ENCODE measurements at places on chromosomes 3 and 15. TPM values are rescaled to one million over a fixed set of nuclear protein-coding genes. Genes with fewer than 3 reads are reported as not detected.

The KBTBD13 gene
- polyA plus RNA-seq, result 1.2 TPM

The GP9 gene
- polyA plus RNA-seq, result 2.1 TPM

The ZNF660 gene
- polyA plus RNA-seq, result 4.1 TPM

The RASGRF1 gene
- polyA plus RNA-seq, result 3.3 TPM

The HCN4 gene
- 9.1 TPM for polyA plus RNA-seq

The ZNF774 gene
- 5.6 TPM for polyA plus RNA-seq

The PLAAT1 gene
- 119 TPM for polyA plus RNA-seq

- H3K27ac ChIP-seq, result no peak overlapping the region
- H3K36me3 ChIP-seq, result no peaks in the 10 kb centered on the region
- DNase-seq, result no peak
- peaks cover 7% of the 10 kb centered on the region for H3K4me1 ChIP-seq
- peak overlapping the region; percentile 85 for H3K4me3 ChIP-seq
Measured at GRCh38 chr3:25781758-25782594, 1.3 kb downstream of the NGLY1 start.

DNA sequence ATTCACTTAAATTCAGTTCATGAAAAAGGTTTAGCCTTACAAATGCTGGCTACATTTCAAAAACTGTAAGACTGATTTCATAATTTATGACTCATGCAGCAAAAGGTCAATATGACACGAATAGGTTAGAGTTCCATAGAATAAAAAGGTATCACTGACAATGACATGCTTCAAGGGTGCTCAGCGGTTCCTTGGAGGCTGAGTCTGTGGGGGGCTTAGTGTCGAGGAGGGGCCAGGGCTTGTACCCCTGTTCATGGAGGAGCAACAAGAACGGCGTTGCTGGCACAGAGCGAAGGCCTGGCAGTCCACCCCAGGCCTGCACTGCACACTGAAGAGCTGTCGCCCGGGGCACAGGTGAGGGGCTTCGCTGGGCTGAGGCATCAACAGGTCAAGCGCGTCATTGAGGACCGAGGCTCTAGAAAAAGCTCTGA lies 174.2 kb downstream of the NR1D2 start:
- no peaks in the 10 kb centered on the region for H3K36me3 ChIP-seq
- no peaks in the 10 kb centered on the region for H3K4me1 ChIP-seq
- no peaks in the 10 kb centered on the region for H3K27me3 ChIP-seq
- no peak for DNase-seq
- no peak overlapping the region for H3K4me3 ChIP-seq
- H3K27ac ChIP-seq, result no peak overlapping the region

DNA sequence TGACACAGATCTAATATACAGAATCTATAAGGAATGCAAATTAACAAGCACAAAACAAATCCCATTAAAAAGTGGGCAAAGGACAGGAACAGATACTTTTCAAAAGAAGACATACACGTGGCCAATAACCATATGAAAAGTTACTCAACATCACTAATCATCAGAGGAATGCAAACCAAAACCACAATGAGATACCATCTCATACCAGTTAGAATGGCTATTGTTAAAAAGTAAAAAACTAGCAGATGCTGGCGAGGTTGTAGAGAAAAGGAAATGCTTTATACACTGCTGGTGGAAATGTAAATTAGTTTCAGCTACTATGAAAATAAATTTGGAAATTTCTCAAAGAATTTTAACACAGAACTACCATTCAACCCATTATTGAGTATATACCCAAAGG lies 50.7 kb downstream of the ADAMTS17 start:
- H3K27me3 ChIP-seq, result no peaks in the 10 kb centered on the region
- DNase-seq, result no peak
- H3K4me3 ChIP-seq, result no peak overlapping the region
- H3K27ac ChIP-seq, result no peak overlapping the region

DNA sequence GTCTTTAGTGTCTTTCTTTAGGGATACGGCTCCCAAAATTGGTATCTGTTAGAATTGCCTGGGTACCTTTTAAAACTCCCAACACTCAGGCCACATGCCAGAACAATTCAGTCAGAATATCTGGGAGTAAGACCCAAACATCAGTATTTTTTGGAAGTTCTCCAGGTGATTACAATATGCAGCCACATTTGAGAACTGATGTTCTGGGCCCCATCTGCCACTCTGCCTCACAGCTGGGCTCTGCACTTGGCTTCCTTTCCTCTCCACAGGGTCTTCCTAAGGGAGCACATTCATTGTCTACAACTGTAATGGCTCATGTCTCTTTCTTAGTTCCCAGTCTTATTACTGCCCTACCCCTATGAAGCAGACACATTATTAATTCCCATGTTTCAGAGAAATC lies 394.5 kb downstream of the MFSD1 start:
- no peak overlapping the region for H3K27ac ChIP-seq
- no peak overlapping the region for H3K4me3 ChIP-seq
- DNase-seq, result no peak

- no peak overlapping the region for H3K4me3 ChIP-seq
- H3K27me3 ChIP-seq, result no peaks in the 10 kb centered on the region
- no peaks in the 10 kb centered on the region for H3K36me3 ChIP-seq
- no peaks in the 10 kb centered on the region for H3K4me1 ChIP-seq
- H3K27ac ChIP-seq, result no peak overlapping the region
- no peak for DNase-seq
Measured at GRCh38 chr3:42593635-42594034, 3.0 kb downstream of the SS18L2 start.

GRCh38 chr3:63450634-63451363 lies 172.7 kb downstream of the SYNPR start:
- no peaks in the 10 kb centered on the region for H3K36me3 ChIP-seq
- no peak overlapping the region for H3K4me3 ChIP-seq
- H3K27me3 ChIP-seq, result no peaks in the 10 kb centered on the region
- H3K4me1 ChIP-seq, result no peaks in the 10 kb centered on the region
- DNase-seq, result no peak
- no peak overlapping the region for H3K27ac ChIP-seq

GRCh38 chr3:64238971-64239667 lies 13.9 kb upstream of the PRICKLE2 start:
- no peaks in the 10 kb centered on the region for H3K36me3 ChIP-seq
- no peak overlapping the region for H3K4me3 ChIP-seq
- peak; percentile 79 for DNase-seq
- H3K27ac ChIP-seq, result peak overlapping the region; percentile 59
- no peaks in the 10 kb centered on the region for H3K27me3 ChIP-seq
- peaks cover 13% of the 10 kb centered on the region for H3K4me1 ChIP-seq

DNA sequence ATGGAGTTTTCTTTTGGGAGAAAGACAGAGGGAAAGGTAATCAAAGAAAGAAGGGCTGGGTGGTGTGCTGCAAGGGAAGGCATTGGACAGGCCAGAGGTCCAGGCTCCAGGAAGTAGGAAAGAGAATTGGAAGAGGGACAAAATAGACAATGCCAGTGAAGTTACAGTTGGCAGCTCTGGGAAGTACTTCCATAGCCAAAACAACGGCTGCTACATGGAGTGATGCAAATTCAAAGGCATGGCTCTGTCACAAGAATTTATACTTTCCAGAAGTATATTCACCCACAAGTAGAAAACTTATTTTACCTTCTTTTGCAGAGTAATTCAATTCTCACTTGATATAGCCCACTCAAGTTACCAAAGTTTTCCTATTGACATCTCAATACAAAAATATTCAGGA lies 191.5 kb downstream of the TNIK start:
- no peaks in the 10 kb centered on the region for H3K36me3 ChIP-seq
- H3K27ac ChIP-seq, result no peak overlapping the region
- DNase-seq, result no peak
- peaks cover 13% of the 10 kb centered on the region for H3K4me1 ChIP-seq
- H3K27me3 ChIP-seq, result no peaks in the 10 kb centered on the region
- no peak overlapping the region for H3K4me3 ChIP-seq

- no peaks in the 10 kb centered on the region for H3K4me1 ChIP-seq
- H3K27ac ChIP-seq, result peak overlapping the region; percentile 57
- H3K36me3 ChIP-seq, result no peaks in the 10 kb centered on the region
- no peak overlapping the region for H3K4me3 ChIP-seq
- H3K27me3 ChIP-seq, result no peaks in the 10 kb centered on the region
Measured at GRCh38 chr3:147945968-147946519, 536.9 kb downstream of the ZIC1 start.

GRCh38 chr3:149131589-149131988 lies 2.2 kb downstream of the HPS3 start:
- H3K27ac ChIP-seq, result peak overlapping the region; percentile 28
- no peaks in the 10 kb centered on the region for H3K36me3 ChIP-seq
- no peak overlapping the region for H3K4me3 ChIP-seq
- DNase-seq, result no peak
- no peaks in the 10 kb centered on the region for H3K27me3 ChIP-seq

DNA sequence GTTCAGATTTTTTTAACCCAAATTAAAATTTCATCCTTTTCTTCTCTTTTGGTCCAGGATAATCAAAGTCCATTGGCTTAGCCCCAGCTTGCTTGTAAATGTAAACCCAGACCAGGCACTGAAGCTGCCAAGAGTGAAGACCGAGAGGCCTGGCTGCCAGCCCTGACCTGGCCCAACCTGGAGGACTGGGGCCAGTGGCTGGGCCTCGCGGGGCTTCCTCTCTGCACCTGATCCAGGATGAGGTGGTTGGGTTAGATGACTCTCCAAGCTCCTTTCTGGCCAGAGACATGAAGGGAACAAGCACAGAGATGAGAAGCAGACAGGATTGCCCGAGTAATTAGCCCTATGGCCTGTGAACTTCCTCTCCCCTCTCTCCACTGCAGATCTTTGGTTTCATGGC lies 50.6 kb downstream of the CMTM6 start:
- H3K36me3 ChIP-seq, result no peaks in the 10 kb centered on the region
- no peak overlapping the region for H3K27ac ChIP-seq
- no peak overlapping the region for H3K4me3 ChIP-seq
- no peaks in the 10 kb centered on the region for H3K27me3 ChIP-seq
- no peaks in the 10 kb centered on the region for H3K4me1 ChIP-seq
- DNase-seq, result no peak

DNA sequence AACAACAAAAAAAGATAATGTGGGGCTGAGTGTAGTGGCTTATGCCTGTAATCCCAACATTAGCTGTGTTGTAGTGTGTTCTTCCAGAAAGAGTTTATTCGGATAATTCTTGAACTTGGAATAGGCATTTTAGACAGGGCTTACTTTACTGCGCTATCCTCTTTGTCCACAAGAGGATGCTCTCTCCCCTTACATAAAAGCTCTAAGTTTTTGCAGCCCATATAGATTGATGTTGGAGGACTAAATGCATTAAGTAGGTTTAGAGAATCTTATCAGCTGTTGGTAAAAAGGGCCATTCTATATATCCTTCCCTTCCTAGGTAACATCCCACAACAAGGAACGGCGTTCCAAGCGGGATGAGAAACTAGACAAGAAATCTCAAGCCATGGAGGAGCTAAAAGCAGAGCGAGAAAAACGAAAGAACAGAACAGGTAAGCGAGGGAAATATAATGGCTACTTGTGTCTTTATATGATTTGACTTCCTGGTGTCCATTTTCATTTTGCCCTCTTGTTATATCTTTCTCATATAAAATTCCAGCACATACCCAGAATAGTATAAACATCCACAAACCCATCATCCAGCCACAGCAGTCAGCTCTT lies 27.8 kb upstream of the ITPKA start:
- no peaks in the 10 kb centered on the region for H3K36me3 ChIP-seq
- H3K4me3 ChIP-seq, result no peak overlapping the region
- no peak overlapping the region for H3K27ac ChIP-seq

GRCh38 chr3:89173546-89173945 lies 66.1 kb downstream of the EPHA3 start:
- no peak for DNase-seq
- no peak overlapping the region for H3K4me3 ChIP-seq
- H3K4me1 ChIP-seq, result no peaks in the 10 kb centered on the region
- no peaks in the 10 kb centered on the region for H3K27me3 ChIP-seq
- H3K36me3 ChIP-seq, result no peaks in the 10 kb centered on the region
